ENCODE measurements at places on chromosomes 2 and 18.

DNA sequence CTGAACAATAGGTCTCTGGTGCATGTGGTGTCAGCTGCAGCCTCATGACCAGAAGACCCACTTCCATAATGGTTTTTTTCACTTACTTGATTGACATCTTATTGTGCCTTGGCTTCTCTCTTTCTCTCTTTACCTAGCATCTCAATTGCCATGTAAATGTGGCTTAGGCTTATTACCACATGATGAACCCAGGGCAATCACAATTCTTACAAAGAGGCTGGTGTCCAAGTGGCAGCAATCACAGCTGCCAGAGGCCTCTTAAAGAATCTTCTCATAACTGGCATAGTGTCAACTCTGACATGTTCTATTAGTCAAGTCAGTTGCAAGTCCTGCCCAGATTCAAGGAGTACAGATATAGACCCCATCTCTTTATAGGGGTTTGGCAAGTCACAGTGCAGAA is 1224.8 kb downstream of the SUCLG1 start:
- no peak for DNase-seq

DNA sequence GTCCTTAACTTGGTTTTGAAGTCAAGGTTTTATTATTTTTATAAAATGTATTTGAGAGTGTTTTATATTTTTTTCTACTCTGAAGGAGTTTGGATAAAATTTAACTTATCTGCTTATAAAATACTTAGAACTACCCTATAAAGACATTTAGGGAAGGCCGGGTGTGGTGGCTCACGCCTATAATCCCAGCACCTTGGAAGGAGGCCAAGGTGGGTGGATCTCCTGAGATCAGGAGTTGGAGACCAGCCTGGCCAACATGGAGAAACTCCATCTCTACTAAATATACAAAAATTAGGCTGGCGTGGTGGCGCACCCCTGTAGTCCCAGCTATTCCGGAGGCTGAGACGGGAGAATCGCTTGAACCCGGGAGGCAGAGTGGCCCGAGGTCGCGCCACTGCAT is 486.4 kb downstream of the DSC3 start:
- DNase-seq: no peak

GRCh38 chr2:124970030-124970429 is 944.9 kb downstream of the CNTNAP5 start:
- DNase-seq: no peak

DNA sequence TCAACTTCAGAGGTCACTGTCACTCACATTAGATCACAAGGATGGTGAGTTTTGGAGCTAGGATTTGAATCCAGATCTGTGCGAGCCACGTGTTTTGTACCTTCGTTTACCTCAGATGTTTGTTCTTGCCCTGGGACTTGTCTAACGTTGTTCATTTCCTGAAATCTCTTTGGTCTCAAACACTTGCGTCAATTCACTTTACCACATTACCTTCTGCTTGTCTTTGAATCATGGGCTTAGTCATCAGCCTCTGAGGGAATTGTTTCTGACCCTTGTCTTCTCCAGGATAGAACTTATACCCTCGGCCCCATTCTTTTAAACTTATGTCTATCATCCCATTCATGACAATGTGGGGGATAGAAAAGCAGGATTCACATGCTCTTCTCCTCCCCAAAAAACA is 282.7 kb downstream of the DCDC2C start:
- no peak for DNase-seq

DNA sequence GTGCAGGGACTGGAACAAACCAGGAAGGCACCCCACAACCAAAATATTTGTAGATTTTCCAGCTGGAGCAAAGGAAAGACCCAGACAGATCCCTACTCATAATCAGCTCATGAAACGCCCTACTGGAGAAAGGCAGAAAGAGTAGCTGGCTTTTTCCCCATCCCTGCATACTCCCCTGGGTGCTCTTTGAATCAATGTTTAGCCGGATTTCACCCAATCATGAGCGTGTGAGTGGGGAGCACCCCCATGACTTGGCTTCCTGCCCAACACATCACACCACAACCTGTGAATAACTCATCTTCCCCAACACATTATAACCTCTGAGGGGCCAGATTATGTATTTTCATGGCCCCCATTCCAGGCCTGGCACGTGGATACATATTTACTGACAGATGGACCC is 35.1 kb upstream of the SLC14A1 start:
- DNase-seq: no peak

GRCh38 chr2:173858291-173858731 is 106.9 kb downstream of the SP3 start:
- no peak for DNase-seq
